ENCODE measurements at places on chromosomes 12 and 14.

GRCh38 chr14:91410771-91411536, 6.7 kb downstream of the CCDC88C start:
- no peak for DNase-seq

DNA sequence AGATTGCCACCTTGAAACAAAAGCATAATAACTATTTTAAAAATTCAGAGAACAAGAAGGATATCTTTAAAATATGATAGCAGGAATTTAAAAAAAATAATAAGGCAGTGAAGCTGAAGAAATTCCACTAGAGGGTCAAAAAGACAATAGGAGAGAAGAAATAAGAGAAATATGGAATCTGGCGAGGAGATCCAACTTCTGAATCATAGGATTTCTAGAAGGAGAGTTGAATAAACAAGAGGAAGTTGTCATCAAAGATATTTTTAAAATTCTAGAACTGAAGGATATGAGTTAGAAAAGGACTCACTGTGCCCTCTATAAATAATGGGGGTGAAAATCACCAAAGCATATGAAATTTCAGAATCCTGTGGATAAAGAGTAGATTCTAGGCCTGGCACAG, 26.8 kb upstream of the TOMM20L start:
- peak; percentile 5 for DNase-seq

DNA sequence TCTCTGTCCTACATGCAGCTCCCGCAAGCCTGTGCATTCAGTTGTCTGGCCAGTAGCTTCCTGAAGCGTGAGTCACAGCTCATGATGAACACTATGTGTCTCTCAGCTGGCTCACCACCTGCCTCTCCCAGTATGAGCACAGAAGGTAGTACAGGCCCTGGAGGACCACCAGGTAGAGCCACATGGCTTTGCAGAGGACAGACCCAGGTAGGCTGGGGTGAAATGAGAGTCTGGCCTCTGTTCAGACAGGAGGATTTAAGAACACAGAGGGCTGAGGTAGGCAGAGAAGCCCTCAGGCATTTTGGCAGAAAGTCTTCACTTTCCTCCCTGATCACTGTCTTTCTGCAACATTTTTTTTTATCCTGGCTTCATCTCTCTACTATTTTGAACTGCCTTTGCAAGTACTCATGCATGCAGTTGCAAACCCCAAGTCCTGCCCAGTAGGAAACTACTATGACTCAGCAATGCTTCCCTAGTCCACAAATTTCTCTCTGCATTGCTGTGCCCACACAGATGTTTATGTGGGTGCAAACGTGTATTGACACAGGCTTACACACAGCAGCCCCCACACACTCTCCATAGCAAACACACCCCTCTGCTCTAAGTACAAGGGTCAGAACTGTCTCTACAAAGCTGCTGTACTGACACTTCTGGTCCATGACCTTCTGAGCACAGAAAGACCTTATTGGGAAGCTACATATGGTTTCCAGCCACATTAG, 7.2 kb upstream of the SDR9C7 start:
- DNase-seq, result peak; percentile 56

GRCh38 chr12:94609917-94610443, 40.4 kb downstream of the TMCC3 start:
- DNase-seq, result no peak

DNA sequence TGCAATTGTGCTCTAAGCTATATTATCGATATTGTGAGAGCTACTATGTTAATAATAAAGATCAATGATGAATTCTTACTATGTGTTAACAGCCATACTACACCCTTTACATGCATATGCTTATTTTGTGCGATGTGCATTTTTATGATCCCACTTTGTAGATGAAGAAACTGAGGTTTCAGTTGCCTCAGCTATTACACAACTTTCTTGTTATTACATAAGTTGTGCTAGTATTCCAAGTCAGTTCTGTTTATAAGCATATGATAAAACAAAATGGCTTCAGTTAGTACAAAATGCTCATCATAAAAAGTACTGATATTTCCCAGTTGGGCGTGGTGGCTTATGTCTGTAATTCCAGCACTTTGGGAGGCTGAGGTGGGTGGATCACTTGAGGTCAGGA, 471.5 kb upstream of the DCN start:
- no peak for DNase-seq

DNA sequence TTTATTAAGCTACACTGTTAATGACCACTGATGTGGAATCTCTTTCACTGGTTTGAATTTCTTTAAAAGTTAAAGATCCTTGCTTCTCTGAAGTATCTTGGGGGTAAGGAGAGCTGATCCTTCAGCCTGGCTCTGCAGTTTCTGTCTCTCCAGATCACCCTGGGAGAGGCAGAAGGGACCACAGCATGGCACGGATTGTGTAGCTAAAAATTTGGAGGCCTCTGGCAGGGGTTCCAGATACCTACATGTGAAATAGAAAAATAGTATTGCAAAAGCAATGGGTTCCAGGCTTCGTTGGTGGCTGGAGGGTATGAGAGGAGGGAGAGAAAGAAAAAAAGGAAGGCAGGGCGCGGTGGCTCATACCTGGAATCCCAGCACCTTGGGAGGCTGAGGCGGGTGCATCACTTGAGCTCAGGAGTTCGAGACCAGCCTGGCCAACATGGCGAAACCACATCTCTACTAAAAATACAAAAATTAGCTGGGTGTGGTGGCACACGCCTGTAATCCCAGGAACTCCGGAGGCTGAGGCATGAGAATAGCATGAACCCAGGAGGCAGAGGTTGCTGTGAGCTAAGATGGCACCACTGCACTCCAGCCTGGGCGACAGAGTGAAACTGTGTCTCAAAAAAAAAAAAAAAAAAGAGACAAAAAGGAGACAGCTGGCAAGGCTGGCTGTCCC, 3.4 kb downstream of the CHST11 start:
- no peak for DNase-seq

DNA sequence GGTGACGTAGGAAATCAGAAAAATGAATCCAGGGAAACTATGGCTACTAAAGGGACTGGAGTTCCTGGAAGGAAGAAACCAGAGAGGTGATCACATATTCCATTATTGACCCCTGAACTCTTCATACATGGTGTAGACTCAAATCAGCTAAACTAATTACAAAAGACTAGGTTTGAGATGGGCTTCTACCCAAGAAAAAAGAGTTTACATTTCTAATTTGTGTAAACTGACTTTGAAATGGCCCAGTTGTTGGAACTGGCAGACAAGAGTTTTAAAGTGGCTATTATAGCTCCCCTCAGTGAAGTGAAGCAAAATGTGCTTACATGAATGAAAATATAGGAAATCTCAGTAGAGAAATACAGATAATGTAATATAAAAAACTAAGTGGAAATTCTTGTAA, 1619.4 kb upstream of the SEL1L start:
- no peak for DNase-seq

DNA sequence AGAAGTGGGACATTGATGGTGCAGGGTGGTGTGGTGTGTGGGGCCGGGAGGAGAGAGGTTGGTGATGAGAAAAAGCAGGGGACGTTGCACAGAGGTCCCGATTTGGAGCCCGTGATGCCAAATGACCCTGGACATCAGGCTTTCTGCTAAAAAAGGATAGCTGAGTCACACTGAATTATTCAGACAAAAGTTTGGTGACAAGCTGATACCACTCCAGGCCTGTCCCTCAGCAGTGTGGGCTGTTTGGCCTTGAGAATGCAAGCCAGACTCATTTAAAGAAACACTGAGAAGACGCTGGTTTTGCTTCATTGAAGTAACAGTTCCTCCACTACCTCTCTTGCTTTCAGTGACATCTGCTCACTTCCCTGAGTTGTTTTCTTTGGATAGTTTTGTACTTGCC, 262.1 kb upstream of the PWP1 start:
- DNase-seq, result no peak

DNA sequence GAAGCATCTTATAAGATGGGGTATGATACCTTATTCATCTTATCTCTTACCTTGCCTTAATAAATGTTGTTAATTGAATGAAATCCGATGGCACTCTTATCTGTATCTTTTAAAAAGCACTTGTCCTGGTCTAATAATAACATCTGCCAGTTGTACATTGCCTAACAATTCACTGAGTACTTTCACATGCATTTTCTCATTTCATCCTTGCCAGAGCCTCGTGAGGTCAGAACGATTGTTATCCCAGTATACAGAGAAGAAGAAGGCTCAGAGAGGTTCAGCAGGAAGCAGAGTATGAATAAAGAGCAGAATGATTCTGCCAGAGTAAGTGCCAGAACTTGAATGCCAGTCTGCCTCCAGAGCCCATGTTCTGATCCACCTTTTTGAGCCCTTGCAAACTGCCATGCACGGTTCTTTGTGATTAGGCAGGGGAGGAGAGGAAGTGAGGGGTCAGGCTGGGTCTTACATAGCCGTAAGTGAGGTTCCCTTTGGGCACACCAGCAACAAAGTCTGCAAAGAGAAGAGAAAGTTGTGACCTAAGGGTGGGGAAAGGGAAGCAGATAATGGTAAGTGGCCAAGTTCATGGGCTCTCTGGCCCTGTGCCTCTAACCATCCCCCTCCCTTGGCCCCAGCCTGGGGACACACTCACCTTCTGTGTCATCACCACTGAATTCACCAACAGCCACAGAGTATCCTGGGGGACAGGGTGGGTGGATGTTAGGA, 11.7 kb downstream of the ITGA5 start:
- DNase-seq, result no peak

GRCh38 chr14:20476776-20477175, 7.6 kb downstream of the PNP start:
- DNase-seq, result no peak

DNA sequence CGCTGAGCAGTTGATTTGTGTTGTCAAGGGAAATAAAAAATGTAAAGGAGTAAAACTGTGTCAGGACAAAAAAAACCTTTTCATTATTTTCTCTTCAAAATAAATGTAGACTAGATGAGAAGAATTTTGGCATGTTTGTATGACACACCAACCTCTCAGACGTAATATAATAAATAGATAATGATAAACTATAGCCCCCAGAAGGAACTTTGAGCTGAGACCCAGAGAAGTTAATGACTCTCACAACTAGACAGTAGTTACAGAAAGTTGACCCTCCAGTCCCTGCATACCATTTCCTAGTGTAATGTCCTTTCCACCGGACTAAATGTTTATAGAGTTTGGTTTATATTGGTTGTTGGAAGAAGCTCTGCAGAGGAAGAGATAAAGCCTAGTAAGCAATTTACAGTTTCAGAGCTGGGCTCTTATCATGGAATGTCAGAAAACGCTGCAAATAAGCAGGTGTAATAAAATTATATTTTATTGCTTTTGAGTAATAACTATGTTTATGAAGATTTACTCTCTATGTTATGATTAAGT, 97.3 kb downstream of the TRHDE start:
- no peak for DNase-seq

DNA sequence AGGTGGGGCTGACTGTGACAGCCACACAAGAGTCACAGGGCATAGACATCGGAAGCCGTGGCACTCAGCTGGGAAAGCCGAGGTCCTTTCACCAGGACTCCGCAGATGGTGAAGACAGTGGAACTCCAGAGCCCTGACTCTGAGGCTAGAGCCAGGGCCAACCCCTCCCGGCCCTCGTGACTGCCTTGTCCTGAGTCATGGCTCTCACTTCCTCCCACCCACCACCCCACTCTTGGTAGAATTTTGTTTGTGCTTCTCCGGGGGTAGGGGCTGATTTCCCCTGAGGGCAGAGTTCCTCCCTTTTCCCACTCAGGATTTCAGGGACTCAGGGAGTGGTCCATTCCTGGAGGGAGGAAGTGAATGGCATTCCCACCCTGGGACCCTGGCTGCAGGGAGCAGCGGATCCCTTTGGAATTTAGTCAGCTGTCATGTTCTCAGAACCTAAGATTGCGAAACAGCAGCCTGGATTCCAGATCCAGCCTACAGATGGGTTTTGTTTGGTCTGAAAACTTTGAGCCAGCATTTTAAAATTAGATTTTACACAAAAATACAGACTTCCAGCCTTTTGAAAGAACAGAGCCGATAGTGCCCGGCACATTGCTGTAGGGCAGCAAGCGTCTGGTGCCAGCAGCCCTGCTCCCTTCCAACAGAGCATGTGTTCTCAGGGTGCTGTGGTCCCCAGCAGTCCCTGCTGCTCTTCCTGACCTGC, 50.7 kb downstream of the TPCN1 start:
- peak; percentile 83 for DNase-seq

GRCh38 chr12:131113568-131114270, 160.0 kb downstream of the ADGRD1 start:
- DNase-seq, result no peak

GRCh38 chr12:118068445-118068844, 7.5 kb upstream of the WSB2 start:
- DNase-seq, result no peak

DNA sequence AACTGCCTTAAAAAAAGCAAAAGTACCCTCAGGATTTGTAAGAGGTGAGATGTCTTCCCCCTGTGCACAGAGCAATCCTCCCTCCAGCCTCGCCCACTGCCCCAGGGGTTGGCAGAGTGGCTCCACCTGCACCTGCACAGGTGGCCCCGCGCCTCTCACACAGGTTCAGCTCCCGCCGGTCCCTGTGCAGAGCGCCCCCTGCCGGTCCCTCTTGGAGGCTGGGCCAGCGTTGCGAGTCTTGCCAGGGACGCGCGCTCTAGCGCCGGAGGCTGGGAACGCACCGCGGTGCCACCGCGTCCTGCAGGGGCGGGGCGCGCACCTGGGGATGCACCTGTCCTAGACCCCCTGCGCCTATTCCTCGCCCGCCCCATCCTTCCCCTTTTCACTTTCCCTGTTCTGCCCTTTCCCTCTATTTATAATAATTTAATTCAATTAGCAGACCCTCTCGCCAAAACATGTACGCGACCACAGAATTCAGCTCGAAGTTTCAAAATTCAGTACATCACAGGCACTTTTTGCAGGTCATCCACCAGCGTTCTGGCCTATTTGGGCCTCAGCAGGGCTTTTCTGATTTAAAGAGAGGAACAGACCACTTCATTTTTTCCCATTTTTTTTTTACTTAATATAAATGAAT, 618.6 kb downstream of the AACS start:
- DNase-seq, result no peak

GRCh38 chr14:72666610-72667009, 227.3 kb downstream of the DPF3 start:
- peak; percentile 83 for DNase-seq

GRCh38 chr14:97180304-97181200, 383.4 kb downstream of the VRK1 start:
- no peak for DNase-seq

DNA sequence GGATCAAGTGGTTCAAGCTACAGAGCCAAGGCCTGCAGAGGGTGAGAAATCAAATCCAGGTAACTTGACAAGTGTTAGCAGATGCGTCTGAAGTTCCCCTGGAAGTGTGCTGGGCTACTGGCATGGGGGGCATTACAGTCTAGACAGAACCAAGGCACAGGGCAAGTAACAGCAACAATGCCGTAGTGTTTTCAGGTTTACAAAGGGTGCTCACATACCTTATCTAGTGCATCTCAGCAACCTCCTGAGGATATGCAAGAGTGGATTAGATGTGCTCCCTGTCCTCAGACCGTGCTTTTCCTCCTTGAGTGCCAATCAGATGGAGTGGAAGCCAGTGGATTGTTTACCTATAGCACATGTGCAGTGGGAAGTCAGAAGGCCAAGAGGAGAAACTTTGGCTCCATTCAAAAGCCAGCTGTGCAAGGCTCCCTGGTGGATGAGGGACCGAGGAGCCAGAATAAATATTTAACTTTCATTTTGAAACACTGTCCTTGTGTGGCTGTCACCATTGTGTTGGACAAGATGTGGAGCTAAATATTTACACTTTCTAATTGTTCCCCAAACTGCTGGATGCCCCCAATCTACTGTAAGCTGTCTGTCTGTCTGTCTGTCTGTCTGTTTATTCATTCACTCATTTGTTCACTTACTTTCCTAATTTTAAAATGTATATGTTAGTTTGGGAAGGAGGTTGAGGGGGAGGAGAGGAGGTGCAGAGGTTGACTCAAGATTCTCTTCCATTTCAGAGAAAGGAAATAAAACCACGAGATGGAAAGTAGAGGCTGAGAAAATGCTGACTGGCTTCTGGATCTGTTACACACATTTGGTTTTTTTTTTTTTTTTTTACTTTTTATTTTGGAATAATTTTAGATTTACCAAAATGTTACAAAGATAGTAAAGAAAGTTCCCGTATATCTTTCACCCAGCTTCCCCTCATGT, 184.0 kb upstream of the PARP11 start:
- DNase-seq, result no peak
